AG09309 (cell line): ENCODE measurements at places on chromosomes 5 and 9.

- DNase-seq = no peak
Measured at GRCh38 chr9:15696979-15697378, 144.1 kb downstream of the CCDC171 start.

DNA sequence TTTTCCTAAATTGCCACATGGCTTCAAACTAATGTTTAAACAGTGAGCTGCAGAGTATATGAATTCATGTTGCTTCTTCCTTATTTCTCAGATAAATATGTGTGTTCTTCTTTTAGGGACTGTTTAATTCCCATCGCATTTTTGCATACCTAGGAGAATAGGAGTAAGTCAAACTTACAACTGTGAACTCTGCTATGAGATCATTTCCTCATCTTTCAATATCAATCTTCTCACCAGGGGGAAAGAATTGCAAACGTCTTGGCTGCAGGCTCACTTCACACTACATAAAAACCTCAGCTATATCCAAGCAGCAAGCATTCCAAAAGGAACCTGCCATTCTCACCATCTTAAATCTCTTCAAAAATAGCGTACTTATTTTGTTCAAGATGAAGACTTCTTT, 271.0 kb downstream of the DNAH5 start:
- DNase-seq = no peak

GRCh38 chr9:4148751-4149150, 151.1 kb downstream of the GLIS3 start:
- no peak for DNase-seq

DNA sequence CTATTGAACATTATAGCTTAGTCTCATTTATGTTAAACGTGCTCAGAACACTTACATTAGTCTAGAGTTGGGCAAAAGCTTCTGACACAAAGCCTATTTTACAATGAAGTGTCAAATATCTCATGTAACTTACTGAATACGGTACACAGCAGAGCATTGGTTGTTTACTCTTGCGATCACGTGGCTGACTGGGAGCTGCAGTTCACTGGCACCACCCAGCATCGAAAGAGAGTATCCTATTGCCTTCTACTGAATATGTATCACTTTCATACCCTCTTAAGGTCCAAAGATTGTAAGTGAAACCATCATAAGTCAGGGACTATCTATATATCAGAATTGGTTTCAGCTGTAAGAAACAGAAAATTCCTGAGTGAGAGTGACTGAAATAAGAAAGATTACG, 42.6 kb upstream of the OSMR start:
- DNase-seq = no peak

DNA sequence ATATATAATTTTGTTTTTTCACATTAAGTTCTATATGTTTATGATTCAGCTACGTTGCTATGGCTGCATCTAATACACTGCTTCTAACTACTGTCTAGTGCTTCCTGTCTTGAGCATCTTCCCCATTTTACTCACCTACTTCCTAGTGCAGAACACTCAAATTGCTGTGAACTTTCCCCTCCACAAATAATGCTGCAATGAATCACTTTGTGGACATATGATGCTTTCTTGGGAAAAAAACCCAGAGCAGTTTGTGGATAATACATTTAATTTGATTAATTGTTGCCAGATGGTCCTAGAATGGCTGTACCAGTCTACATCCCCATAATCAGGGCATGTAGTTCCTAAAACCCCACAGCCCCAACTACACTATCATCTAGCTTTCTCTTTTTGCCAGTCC, 18.5 kb downstream of the CD180 start:
- no peak for DNase-seq

DNA sequence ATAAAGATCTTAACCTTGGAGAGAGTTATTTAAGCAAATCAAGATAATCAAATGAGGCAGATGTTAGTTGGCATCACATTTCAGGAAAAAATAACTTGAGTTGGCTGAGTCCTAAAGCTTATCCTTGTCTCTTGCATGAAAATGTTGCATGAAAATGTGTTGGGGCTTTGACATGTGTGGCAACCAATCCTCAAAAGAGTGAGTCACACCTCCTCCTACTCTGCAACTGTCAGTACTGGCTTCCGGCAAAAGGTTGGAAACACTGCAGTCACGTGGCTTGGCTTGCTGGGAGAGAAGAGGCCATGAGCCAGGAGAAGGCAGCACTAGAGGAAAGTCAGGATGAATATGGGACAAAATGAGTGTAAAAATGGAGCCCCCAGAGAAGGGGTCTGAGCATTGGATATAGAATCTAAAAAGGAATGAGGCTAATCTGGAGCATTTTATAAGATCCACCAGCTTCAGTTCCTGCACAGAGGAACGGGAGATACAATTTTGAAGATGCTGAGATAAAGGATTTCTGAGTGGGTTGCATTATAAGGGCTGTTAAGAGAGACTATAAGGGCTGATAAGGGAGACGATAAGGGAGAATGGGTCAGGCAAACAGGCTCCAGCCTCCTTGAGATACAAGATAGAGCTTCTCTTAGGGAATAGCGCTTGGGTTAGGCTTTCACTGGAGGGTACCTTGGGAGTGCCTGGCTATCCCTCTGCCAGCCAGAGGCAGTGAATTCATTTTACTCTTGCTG, 43.1 kb downstream of the SPATA31D1 start:
- DNase-seq = peak; percentile 75

DNA sequence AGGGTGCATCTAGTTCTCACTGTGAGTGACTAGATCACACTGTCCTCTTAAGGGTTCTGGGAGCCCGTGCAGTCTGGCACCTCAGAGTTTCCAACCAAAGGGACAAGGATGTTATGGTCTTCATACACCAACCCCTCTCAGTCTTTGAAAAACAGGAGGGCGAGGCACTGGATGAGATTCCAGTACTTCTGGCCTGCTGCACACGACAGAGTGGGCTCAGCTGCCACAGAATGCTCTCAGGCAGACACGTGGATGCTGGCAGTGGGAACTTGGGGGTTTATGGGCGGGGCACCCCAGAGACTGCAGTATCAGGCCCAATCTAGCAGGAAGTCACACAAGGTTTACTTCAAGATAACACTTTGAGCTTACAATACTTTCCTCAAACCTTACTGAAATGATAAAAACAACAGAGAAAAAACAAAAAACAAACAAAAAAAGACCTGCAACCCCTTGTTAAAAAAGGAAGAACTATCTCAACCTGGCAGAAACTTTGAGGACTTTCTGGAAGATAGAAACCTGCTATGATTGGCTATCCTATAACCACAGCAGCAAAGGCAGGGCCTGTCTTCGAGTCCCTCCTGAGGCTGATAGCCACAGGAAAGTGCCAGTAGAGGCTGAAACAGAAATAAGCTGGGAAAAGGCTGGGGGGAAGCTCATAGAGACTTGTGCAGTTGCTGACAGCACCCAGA, 28.3 kb upstream of the TGFBR1 start:
- no peak for DNase-seq

DNA sequence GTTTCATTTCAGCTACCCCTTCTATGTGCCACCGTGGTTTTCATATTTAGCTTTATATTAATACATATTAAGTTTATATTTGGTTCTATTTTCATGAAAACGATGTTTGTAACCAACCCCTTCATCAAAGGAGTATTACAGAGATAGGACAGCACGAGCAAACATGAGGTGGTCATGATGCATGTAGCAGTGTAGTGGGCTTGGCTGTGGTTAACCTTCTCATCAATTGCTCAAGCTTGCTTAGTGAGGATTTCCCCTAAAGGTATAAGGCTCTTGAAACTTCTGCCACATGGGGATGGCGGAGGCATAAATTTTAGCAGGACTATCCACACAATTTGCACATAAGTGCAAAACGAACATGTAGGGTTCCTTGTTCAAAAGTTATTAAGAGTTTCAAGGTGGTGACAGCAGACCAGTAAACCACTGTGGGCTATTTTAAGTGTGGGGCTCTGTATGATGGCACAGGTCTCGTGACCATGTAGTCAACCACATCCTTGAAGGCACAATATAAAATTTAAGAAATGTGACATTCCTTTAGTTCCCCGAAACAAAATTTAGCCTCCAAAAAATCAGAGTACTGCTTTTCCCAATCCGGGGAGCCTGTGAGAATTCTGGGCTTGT, 24.8 kb downstream of the TMEM174 start:
- no peak for DNase-seq

DNA sequence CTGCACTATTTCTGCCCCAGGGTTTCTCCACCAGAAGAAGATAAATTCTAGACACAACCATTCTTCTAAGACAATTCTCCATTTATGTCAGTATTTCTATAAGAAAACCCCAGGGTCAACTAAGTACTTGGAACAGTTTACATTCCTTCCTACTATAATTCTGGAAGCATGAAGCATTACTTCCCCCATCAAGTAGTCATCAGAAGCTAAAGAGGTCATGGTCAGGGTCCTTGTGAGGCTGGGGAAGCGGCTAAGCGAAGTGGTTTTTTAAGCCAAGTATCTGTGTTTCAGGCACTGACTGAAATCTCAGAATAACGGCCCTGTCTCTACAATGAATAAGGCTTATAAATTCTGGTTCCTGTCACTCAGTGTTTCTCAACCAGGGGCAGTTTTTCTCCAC, 197.8 kb downstream of the GLIS3 start:
- DNase-seq = no peak

DNA sequence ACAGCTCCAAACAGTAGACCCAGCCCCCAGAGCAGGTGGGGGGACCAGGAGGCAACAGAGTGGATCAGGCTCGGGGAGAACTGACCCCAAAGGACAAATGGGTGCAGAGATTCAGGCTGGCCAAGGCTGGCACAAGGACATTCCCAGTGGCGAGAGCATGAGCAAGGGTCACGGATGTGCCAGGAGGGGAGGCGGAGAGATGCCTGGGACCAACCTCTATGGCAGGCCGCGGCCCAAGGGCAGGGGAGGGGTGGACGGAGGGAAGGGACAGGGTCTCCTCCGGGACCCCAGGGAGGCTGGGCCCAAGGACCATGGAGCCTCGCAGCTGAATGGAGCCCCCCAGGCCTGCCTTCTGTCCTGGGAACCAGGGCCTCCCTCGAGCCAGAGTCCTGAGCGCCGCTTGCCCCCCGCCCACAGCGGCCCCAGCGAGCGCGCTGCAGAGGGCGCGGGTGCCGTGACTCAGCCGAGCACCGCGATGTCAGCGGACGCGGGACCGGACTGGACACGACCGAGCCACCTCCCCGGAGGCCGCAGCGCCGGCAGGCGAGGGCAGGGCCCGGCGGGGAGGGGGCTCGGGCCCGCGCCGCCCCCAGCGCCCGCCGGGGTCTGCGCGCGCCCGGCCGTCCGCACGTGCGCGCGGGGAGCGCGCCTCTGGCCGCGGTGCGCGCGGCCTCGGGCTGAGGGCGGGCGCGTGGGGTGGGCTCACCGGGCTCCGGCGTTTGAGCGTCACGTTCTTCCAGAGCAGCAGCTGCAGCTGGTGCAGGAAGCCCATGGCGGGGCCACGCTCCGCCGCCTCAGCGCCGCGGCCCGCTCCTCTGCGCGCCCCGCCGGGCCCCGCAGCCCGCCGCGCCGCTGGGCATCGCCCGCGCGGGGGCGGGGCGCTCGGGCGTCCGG, at the start of gene ABCA2:
Gene ABCA2, minus strand, starts transcription at position 869 of the 894 bp plus-strand sequence. Its CDS starts 97 bp downstream, at position 772.
- no peak for DNase-seq

DNA sequence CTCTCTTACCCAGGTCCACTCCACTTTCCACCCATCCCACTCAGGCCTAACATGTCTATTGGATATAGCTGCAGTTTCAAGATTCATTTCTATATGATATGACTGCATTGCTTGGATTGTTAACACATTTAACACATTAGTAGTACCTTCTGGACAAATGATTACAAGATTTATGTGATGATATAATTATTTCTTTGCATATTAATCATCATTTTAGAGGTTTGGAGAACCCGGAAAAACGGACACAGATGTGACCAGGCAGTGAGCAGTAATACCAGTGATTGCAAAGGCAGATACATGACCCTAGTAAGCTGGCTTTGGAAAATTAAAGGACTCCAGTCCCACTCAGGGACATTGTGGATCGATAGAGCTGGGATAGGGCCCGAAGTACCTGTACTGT, 103.8 kb downstream of the PRR16 start:
- no peak for DNase-seq

GRCh38 chr5:74685979-74686631, 1.1 kb downstream of the HEXB start:
- no peak for DNase-seq

GRCh38 chr5:149633476-149634350, 52.4 kb downstream of the ARHGEF37 start:
- no peak for DNase-seq

- DNase-seq = no peak
Measured at GRCh38 chr9:121059998-121060636, 10.0 kb upstream of the C5 start.

- peak; percentile 49 for DNase-seq
Measured at GRCh38 chr5:180785794-180786221, 16.8 kb downstream of the MGAT1 start.

GRCh38 chr9:93256878-93257807, 73.2 kb downstream of the WNK2 start:
- DNase-seq = no peak

DNA sequence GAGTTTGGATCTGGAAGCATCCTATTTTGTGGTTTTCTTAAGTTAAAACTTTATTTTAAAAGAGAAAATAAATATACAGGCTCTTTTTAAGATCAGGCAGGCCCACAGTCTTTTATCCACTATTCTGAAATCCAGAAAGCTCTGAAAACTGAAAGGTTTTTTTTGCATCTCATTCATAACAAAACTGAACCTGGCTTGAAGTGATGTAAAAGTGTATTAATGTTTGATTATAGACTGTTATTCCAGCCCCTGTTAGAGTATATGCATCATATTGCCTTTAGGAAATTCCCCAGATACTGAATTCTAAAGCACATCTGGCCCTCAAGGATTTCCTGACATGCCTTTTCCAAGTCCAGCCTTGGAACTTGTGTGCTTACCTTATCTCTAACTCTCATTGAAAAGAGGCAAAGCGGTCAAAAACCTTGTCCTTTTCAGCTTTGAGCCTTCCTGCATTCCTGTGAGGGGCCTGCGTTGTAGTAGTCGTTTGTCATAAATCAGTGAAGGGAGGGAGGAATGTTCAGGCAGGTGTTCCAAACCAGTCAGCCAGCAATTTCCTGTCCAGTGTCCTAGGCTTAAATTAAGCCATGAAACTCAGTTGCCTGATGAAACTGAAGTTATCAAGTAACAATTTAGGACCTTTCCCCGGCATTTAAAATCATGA, 110.4 kb downstream of the TLE4 start:
- DNase-seq = no peak

DNA sequence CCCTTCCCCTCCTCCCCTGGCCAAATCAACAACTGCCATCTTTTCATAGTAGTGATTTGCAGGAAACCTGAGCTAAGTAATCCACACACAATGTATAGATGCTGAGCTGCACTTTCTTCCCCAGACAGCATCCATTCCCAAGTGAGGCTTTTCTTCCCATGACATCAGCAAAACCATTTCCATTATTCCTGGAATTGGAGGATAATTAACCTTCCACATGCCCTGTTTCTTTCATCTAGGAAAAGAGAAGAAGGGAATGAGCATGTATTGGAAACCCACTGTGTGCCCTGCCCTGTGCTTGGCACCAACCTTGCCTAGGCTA, 268.0 kb downstream of the ZSWIM6 start:
- DNase-seq = no peak

- DNase-seq = no peak
Measured at GRCh38 chr5:167570431-167570830, 721.0 kb upstream of the WWC1 start.

- no peak for DNase-seq
Measured at GRCh38 chr9:16693616-16694015, 176.9 kb downstream of the BNC2 start.
